ENCODE measurements at places on chromosomes 4 and X.

DNA sequence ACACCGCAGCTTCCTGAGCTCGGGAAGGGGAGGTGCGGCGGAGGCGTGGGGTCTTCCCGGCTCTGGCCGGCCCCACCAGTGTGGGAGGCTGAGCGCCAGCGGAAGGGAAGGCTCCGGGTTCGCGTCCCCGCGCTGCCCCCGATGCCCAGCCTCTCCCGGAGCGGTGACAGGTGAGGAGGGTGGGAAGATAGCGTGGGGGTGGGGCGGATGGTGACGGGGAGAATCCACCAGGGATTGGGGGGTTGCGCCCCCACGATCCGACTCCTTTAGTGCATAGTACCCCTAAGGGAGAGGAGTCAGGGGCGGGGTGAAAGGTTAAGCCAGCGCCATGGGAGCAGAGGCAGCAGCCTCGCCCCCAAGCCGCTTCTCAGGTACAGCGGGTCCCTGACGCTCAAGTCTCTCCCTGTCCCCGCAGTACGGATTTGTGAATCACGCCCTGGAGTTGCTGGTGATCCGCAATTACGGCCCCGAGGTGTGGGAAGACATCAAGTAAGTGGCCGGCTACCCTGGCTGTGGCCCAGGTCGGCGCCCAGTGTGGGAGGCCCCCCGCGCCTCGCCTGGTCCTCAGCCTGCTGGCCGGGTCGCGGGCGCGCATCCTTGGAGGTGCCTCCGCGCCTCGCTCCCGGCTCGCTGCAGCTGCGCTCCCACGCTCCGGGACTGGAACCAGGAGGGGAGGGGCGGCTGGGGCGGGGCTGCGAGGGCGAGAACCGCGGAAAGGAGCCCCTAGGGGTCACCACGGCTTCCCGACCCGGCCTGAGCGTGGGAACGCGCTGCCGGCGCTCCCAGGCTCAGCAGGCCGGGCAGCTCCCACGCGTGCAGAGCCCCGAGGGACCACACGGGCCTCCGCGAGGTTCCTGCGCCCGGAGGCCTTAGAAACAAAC is 791 bp downstream of the GUCY1B1 start:
- peak; percentile 21 for DNase-seq

DNA sequence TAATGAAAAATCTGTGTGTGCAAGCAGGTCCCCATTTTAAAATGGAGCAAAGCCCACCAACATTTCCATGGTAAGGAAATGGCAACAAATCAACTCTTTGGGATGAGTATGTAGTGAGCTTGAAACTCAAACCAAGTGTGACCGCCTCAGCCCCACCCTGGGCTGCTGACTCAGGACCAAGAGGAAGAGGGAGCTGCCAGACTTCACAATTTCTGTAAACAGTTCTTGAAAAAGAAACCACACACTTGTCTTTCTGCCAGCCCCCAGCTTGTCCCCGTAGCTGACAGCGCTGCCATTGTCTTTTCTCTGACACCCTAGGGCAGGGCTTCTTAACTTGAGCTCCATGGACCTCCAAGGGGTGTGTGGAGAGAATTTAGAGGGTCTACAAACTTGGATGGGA is 10.3 kb downstream of the RTL5 start:
- peak; percentile 76 for DNase-seq

- DNase-seq = peak; percentile 91
Observed at GRCh38 chrX:155767051-155767875, 113.9 kb upstream of the VAMP7 start.

- no peak for DNase-seq
Observed at GRCh38 chrX:103099691-103100090, 6.7 kb upstream of the NXF3 start.

DNA sequence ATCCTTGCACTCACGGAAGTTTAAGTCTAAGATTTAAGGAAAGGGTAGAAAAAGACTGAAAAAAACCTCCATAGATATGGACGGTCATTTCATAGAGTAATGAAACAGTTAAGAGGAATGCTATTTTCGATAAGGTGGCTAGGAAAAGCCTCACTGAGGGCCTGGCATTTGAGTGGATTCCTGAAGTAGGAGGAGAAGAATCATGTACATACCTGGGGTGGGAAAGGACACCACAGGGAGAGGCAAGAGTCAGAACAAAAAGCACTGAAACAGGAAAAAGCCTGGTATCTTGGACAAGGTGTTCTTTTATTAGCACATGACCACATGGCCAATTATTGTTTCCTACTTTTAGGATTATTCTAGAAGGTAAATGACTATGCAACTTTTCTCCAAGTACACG is 547.2 kb upstream of the DIPK2B start:
- DNase-seq = peak; percentile 0

DNA sequence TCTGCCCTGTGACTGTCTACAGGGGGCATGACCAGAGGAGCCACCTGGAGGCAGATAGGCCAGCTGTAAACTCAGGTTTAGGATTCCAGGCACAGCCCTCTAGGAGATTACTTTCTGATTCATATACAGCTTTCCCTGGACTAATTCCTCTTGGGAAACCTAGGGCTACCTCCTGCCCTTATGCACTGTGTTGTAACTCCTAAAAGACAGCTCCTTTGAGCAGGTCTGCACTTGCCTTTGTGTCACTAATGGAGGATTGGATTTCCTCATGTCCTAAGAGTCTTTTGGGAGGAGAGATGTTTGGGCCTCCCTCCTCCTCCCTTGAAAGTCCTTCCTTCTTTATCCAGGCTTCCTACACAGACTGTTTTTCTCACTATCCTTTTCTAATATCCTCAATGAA is 202.0 kb downstream of the PCDH19 start:
- no peak for DNase-seq

GRCh38 chr4:127134490-127134889 is 498.3 kb upstream of the INTU start:
- DNase-seq = peak; percentile 41

- peak; percentile 55 for DNase-seq
Observed at GRCh38 chr4:149891426-149891825, 75.8 kb upstream of the IQCM start.

DNA sequence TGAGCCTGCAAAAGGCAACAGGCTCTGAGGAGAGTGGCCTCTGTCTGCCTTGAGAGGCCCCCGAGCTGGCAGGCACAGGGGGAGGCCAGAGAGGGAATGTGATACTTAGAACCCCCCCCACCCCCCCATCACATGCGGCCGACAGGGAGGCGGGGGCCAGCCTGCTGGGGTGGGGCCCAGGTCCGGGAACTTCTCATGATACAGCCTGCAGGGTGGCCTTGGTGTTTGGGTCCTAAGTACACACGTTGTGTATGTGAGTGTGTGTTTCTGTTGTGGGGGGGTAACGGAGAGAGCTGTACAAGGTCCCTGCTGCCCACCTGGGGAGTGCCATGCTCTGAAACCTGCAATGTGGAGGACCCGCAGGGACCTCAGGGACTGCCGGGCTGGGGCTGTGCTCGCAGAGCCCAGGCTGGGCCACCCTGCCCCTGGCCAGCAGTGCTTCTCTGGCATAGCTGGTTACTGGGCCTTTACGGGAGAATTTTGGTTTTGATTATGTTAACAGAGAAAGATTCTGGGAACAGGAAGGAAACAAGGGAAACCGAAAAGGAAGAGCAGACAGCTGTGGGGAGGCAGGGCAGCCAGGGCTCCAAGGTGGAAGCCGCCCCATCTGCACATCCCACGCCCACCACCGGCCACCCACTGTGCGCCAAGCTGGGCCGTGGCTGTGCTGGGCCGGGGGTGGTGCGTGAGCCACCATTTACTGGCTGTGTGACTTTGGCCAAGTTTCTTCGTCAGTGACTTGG is 19.9 kb downstream of the SH3BP2 start:
- no peak for DNase-seq

- DNase-seq = peak; percentile 10
Observed at GRCh38 chr4:138164208-138164607, 77.9 kb downstream of the SLC7A11 start.

DNA sequence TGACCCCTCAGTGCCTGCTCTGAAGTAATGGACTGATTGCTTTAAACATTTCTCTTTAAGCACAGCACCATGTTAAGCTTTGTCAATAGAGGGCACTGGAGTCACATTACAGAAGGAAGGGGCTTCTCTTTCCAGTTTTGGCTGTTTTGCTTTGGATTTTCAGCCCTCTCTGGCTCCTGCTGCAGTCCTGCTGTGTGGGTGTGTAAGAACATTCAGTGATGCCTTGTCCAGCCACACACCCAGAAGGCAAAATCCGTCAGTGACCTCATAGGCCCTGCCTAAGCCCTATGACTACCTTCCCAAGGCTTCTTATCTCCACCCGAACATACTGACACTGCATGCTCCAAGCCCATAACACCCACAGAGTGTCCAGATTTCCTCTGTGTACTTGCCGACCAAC is 215.3 kb upstream of the CTSO start:
- DNase-seq = peak; percentile 82

All from fibroblast of skin of right quadriceps (primary cell).